Activated gamma-delta T cell treated with Interleukin-2 at 50 U/mL for 16 hours (primary cell): ENCODE measurements at places on chromosomes 2 and 18.

GRCh38 chr2:69977906-69978482 lies 16.6 kb upstream of the ASPRV1 start:
- no peak for DNase-seq

DNA sequence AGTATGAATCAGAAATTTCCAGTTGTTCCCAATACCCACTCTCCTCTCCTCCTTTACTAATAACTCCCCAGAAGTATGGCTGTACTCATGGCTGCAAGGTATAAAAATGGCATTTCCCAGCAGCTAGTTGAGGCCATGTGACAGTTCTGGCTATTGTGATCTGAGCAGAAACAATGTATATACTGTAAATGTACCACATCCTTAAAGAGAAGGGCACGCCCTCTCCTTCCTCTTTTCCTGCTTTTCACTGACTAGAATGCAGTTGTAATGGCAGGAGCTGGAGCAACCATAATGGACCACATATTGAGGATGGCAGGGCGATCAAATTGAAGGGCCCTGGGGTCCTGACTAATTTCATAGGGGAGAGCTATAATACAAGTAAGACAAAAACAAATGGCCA lies 211.2 kb downstream of the TNS1 start:
- no peak for DNase-seq

- no peak for DNase-seq
Observed at GRCh38 chr2:61758159-61758558, 95.7 kb downstream of the FAM161A start.

- no peak for DNase-seq
Observed at GRCh38 chr2:85438201-85439024, 19.9 kb downstream of the SH2D6 start.

DNA sequence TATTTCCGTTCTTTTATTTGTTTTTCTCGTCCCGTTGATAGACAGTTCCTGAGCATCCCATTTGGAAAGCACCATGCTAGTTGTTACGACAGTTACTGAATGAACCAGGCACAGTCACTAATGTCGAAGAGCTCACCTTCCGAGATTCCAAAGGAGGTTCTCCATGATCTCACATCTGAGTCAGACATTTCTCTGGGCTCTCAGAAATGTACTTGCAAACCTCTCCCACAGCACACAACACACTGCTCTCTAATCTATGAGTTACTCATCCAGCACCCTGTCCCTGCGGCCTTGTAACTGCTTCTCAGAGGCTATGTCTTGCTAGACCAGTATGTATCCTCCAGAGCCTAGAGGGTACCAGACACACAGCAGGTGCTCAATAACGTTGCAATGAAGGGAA lies 174.7 kb downstream of the DNER start:
- DNase-seq = no peak
